Stimulated activated CD4-positive, alpha-beta T cell treated with anti-CD3 and anti-CD28 coated beads, Interleukin-1b, Interleukin-23, amount 100 ng/mL, for 1 hour (primary cell): ENCODE measurements at places on chromosomes 4 and X.

DNA sequence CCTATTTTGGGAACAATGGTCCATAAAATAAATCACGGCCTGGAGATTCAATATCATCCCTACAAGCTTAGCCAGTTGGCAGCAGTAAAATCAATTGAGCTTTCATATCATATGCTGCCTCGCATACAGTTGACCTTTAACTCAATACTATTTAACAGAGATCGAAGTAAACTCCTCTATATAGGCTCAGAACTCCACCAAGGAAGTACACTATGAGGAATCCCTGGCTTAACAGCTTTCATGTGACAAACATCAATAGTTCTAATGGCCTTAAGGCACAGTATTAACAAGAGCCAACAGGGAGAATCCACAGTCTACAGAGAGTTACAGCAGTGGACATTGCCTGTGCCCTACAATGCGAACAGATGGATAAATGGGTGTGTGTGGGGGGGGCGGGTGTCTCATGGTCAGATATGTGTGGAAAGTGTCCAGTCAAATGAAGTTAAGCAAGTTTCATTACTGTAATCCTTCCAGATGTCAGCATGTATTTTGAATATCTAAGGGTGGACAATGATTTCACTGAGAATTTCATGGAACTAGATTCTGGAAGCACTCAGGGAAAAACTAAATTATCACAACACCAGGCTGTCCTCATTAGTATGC lies 98.2 kb upstream of the FAM9B start:
- no peak for DNase-seq

DNA sequence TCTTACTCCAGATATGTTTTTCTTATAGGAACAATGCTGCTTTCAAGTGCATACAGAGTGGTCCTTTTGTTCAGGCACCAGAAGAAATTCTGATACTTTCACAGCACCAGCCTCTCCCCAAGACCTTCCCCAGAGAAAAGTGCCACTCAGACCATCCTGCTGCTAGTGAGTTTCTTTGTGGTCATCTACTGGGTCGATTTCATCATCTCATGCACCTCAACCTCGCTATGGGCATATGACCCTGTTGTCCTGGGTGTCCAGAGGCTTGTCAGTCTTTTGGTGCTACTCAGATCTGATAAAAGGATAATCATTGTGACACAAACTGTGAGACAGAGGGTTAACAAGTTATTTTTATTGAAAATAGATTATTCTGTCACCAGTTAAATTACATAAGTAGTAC lies 39.5 kb downstream of the WDR13 start:
- DNase-seq: no peak

DNA sequence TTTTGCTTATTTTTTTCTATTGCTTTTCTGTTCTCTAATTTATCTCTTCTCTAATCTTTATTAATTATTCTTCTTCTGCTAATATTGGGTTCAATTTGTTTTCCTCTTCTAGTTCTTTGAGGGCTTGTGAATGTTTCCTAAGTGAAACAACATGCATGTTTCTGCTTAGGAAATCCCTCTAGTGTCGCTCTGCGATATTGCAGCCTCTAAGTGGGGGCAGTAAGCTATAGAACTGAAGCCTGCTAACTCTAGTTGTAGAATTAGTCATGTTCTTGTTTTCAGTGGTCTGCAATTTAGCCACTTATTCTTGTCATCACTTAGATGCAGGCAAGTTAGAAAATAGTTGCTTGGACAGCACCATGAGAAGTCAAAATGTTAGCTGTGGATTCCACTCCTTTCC lies 222.6 kb downstream of the SPIN4 start:
- no peak for DNase-seq

DNA sequence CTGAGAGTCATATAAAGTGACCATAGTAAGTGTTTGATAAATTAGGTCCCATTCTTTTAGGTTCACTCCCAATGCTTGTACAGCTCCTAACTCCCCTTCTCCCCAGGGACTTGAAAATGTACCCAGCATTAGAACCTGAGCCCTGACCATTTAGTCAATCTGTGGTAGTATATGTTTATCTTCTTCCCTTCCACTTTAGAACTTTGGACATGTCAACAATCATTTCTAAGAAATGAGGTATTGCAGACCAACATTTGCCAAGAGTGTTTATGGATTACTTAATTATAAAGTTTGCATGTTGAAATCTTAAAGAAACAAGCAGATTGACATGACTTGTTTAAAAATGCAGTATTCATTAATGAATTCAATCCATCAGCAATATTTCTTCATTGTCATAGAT lies 26.0 kb downstream of the AFM start:
- DNase-seq: no peak

GRCh38 chrX:125219852-125220251 lies 99.8 kb upstream of the TEX13C start:
- DNase-seq: no peak

DNA sequence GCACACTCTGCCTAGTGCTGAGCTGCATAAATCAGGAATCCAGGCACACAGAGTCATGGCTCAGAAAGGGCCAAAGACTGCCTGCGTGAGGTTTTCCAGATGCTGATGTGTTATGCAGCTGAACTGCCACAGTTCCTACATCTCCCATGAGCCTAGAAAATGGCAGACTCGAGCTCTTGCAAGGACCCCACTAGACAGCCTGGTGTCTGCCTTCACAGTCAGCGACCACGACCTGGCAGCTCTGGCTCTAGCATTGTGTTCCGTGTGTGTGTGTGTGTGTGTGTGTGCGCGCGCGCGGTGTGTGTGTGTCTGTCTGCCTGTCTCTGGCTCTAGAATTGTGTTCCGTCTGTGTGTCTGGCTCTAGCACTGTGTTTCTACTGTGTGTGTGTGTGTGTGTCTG lies 203.6 kb upstream of the AGTR2 start:
- DNase-seq: no peak

DNA sequence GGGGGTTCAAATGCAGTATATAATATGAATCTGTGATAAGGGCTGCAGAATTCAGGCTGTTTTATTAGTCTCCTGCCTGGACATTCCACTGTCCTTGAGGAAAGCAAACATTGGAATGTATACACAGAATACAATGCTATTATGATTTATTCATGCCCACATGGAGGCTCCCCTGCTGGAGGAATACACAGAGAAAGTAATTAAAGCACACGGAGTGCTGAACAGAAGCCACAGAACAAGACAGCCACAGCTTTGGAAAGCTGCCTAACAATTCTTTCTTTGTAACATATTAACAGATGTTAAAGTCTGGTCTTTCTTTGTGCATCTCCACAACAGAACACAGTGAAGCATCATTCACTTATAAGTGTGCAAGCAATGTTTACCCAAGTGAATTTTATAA lies 155.8 kb downstream of the ARAP2 start:
- DNase-seq: no peak

- no peak for DNase-seq
Measured at GRCh38 chrX:154025230-154025629, 5.5 kb upstream of the IRAK1 start.

DNA sequence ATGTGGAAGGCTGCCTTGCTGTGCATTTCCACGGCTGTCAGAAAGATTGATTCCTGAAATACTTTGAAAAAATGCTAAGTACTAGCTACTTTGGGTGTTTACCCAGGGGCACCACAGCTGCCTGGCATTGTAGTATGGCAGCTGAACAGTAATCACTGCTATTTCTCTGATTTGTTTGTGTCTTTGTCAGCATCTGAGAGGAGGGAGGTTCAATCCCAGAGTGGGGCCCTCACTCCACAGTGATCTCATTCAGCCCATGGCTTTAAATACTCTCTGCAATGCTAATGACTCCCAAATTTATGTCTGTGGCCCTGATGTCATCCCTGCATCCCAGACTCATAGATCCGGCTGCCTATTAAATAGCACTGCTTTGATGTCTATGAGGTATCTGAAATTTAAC lies 575.3 kb upstream of the MAGEB2 start:
- DNase-seq: no peak

GRCh38 chrX:94204524-94204923 lies 530.5 kb downstream of the FAM133A start:
- DNase-seq: no peak

DNA sequence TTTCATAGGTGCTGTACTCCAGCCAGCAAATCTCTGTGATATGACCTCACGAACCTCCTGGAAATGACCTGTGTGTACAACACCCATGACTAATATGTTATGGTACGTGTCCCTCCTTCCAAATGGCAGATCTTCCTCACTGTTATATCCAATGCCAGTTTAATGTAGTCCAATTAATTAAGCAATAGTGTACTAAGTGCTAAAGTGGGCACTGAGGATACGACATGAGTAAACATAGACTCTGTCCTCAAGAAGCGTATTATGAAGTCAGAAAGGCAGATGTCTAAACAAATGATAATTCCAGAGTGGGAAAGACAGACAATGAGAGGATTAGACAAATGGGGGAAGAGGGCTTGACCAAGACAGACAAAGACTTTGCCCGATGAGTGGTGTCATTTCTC lies 33.9 kb downstream of the GPRIN3 start:
- no peak for DNase-seq

GRCh38 chr4:150668824-150669223 lies 86.9 kb downstream of the MAB21L2 start:
- DNase-seq: no peak

- DNase-seq: no peak
Measured at GRCh38 chrX:111270339-111270738, at the start of gene CAPN6. Gene CAPN6 (minus strand): TSS chrX:111270483. CDS start chrX:111263936, 6,547 bp downstream.

DNA sequence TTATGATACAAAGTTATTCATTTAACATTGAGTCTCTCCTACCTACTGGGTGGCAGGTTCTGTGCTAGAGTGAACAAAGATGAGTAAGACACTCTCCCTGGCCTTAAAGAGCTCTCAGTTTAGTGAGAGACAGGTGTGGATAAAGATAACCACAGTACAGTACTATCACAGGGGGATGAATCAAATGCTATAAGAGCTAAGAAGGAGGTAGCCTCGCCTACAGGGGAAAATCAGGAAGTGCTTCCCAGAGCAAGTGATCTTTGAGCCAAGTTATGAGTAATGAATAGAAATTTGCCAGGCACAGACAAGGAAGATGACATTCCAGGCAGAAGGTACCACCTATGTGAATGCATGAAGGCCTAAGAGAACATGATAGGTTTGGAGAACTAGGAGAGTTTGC lies 3.4 kb upstream of the IGBP1 start:
- no peak for DNase-seq

GRCh38 chr4:102180046-102180445 lies 165.2 kb downstream of the SLC39A8 start:
- no peak for DNase-seq

GRCh38 chr4:112210777-112211176 lies 20.8 kb upstream of the AP1AR start:
- DNase-seq: no peak

GRCh38 chr4:53557669-53558064 lies 33.6 kb downstream of the LNX1 start:
- DNase-seq: no peak

- no peak for DNase-seq
Measured at GRCh38 chr4:72063726-72064125, 31.9 kb downstream of the NPFFR2 start.
